Stimulated activated CD8-positive, alpha-beta memory T cell treated with anti-CD3 and anti-CD28 coated beads, Interleukin-2, amount 100 ng/mL, for 1 hour (primary cell): ENCODE measurements at places on chromosomes 3 and 15.

GRCh38 chr15:94234300-94234699, 2.9 kb downstream of the MCTP2 start:
- no peak for DNase-seq

DNA sequence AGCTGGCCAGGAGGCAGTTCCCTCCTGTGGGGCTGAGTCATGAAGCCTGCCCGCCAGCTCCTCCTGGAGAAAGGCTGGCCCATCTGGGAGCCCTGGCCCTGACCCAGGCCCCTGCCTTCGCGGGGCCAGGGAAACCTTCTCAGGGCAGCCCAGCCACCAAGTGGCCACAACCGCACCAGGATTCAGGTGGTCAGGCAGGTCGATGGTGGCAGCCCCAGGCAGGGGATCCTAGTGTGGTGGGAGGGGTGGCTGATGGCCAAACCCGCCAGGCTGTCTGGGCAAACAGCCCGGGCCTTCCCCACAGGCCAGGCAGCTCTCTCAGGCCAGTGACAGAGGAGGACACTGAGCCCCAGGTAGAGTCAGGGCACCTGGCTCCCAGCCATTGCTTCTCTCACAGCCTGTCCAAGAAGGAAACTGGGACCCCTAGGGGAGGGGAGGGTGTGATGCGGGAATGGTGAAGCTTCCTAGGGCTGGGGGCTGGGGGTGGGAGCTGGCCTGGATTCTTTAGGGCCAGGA, 1.2 kb downstream of the TWF2 start:
- no peak for DNase-seq

- DNase-seq = no peak
These were observed 5.6 kb downstream of the ACAD9 start for GRCh38 chr3:128884992-128885391.

GRCh38 chr3:1908651-1909445, 189.8 kb upstream of the CNTN4 start:
- DNase-seq = no peak

- DNase-seq = no peak
These were observed 297.3 kb downstream of the DOCK3 start for GRCh38 chr3:50972029-50972428.

- no peak for DNase-seq
These were observed 48.2 kb upstream of the TEX264 start for GRCh38 chr3:51622868-51623267.

GRCh38 chr15:32774022-32774421, 56.2 kb downstream of the GREM1 start:
- no peak for DNase-seq

GRCh38 chr15:39096608-39097205, 484.2 kb upstream of the THBS1 start:
- no peak for DNase-seq

GRCh38 chr3:17972959-17973906, 230.8 kb upstream of the TBC1D5 start:
- DNase-seq = no peak
